Stimulated activated CD4-positive, alpha-beta T cell treated with anti-CD3 and anti-CD28 coated beads, TNF-alpha, amount 100 ng/mL, for 1 hour (primary cell): ENCODE measurements at places on chromosomes 3 and 15.

DNA sequence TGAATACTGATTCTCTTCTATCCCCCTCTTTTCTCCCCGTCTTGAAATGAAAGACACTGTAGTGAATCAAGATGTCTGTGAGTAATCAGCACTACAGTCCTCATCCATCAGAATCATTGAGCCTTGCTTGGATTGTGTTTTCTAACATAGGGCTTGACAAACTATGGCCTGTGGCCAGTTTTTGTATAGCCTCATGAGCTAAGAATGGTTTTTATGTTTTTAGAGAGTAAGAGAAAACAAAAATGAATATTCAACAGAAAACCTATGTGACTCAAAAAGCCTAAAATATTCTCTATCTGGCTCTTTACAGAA, 55.2 kb downstream of the PPM1L start:
- no peak for DNase-seq

GRCh38 chr15:39575180-39575579, 5.7 kb upstream of the THBS1 start:
- no peak for DNase-seq

- no peak for DNase-seq
These were observed 8.7 kb upstream of the MESP2 start for GRCh38 chr15:89767411-89767915.

GRCh38 chr15:80942746-80943565, 46.7 kb downstream of the MESD start:
- no peak for DNase-seq

GRCh38 chr3:20105513-20106280, 65.5 kb downstream of the KAT2B start:
- no peak for DNase-seq
